ENCODE measurements at places on chromosomes 12 and 14. TPM values are rescaled to one million over a fixed set of nuclear protein-coding genes. Genes with fewer than 3 reads are reported as not detected.

C12orf54 gene
- total RNA-seq = not detected

ZNF385A gene
- 1.3 TPM for total RNA-seq

SPX gene
- 0.36 TPM for total RNA-seq

TRIM9 gene
- total RNA-seq = 0.36 TPM

AQP2 gene
- not detected for total RNA-seq

SLCO1B1 gene
- total RNA-seq = not detected

TRAF3 gene
- 73.6 TPM for total RNA-seq

DNA sequence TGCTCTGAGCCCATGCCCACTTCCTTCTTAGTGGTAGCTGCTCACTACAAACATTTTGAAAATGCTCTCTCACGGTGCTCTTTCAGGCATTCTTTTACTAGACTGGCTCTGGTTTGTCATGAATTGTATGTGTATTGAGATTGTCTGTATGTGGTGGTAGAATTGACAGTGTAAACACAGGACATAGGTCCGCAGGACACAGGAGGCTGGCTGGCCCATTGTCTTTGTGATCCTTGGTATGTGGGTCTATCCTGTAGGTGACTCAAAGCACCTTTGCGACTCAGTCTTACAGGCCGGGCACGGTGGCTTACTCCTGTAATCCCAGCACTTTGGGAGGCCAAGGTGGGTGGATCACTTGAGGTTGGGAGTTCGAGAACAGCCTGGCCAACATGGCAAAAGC, 250.9 kb downstream of the C12orf75 start:
- H3K27ac ChIP-seq = no peak overlapping the region
- peaks cover 8% of the 10 kb centered on the region for H3K27me3 ChIP-seq
- no peaks in the 10 kb centered on the region for H3K36me3 ChIP-seq
- DNase-seq = no peak

GRCh38 chr12:64646318-64646717, 36.0 kb downstream of the RASSF3 start:
- H3K4me1 ChIP-seq = peaks cover 65% of the 10 kb centered on the region
- DNase-seq = no peak
- peaks cover 2% of the 10 kb centered on the region for H3K36me3 ChIP-seq

- no peaks in the 10 kb centered on the region for H3K27me3 ChIP-seq
- peaks cover 9% of the 10 kb centered on the region for H3K4me1 ChIP-seq
- peak overlapping the region; percentile 44 for H3K27ac ChIP-seq
- H3K4me3 ChIP-seq = no peak overlapping the region
- H3K36me3 ChIP-seq = no peaks in the 10 kb centered on the region
Observed at GRCh38 chr12:2683283-2684025, 111.3 kb upstream of the FKBP4 start.

- H3K4me3 ChIP-seq = no peak overlapping the region
- H3K36me3 ChIP-seq = peaks cover 4% of the 10 kb centered on the region
- H3K4me1 ChIP-seq = peaks cover 14% of the 10 kb centered on the region
Observed at GRCh38 chr12:89262855-89263552, 89.3 kb downstream of the DUSP6 start.

DNA sequence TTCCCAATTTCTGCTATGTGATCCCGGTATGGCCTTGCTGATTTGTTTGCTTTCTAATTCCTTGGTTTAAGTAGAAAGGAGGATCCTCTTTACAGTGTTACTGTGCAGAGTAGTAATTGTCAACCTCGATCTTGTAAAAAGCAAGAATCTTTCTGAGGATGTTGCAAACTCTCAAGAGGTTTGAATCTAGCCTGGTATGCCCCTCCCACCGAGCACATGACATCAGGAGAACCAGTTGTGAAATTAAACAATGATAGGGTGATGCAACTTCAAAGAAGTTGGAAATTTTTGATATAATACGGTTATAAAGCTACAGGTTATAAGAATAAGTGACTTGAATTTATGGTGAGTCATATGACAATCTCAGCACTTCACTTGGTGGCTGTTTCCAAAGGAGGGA, 35.0 kb upstream of the FUT8 start:
- no peak for DNase-seq
- H3K4me3 ChIP-seq = no peak overlapping the region
- no peaks in the 10 kb centered on the region for H3K27me3 ChIP-seq
- peaks cover 13% of the 10 kb centered on the region for H3K36me3 ChIP-seq

- peaks cover 25% of the 10 kb centered on the region for H3K27me3 ChIP-seq
- no peaks in the 10 kb centered on the region for H3K36me3 ChIP-seq
- H3K27ac ChIP-seq = no peak overlapping the region
- no peak for DNase-seq
Observed at GRCh38 chr12:130984183-130985058, 30.7 kb downstream of the ADGRD1 start.

DNA sequence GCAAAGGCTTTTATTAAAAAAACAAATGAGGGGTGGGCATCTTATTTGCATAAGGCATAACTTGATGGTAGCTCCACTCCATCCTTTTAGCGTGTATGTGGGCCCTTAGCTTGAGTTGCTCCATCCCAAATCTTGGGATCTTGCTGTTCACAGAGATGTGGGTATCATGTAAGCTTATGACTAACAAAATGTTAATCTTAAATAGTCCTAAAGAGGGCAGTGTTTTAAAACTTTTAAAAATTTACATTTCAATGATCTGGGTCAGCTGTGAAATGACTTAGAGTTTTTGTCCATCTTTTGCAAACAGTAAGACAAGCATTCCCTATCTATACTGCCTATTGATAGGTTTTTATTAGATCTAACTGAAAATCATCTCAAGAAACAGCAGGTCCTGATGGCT, 86.0 kb downstream of the SLCO1A2 start:
- H3K27ac ChIP-seq = no peak overlapping the region
- H3K4me3 ChIP-seq = no peak overlapping the region
- H3K36me3 ChIP-seq = no peaks in the 10 kb centered on the region
- H3K27me3 ChIP-seq = no peaks in the 10 kb centered on the region

DNA sequence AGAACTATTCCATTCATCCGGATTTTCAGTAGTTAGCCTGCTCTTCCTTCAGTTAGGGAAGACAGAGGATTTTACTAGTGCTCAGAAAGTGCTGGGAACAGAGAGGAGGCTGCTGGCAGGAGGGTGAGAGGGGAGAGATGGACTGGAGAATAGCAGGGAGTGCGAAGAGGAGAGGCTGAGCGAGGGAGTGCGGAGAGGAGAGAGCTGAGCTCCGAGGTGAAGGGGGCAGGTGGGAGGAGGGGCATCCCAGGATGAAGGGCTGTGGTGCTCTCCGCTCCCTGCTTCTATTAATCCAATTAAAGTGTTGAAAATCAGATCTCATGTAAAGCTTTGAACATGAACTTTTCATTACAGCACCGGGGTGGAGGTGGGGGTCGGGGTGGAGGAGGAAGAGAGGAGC, 20.4 kb upstream of the SMOC1 start:
- no peaks in the 10 kb centered on the region for H3K4me1 ChIP-seq
- H3K4me3 ChIP-seq = no peak overlapping the region
- H3K27me3 ChIP-seq = peaks cover 8% of the 10 kb centered on the region
- H3K27ac ChIP-seq = no peak overlapping the region
- no peaks in the 10 kb centered on the region for H3K36me3 ChIP-seq
- no peak for DNase-seq

- H3K27me3 ChIP-seq = no peaks in the 10 kb centered on the region
- no peak overlapping the region for H3K27ac ChIP-seq
- H3K36me3 ChIP-seq = peaks cover 4% of the 10 kb centered on the region
- no peak for DNase-seq
- H3K4me3 ChIP-seq = no peak overlapping the region
- H3K4me1 ChIP-seq = peaks cover 15% of the 10 kb centered on the region
Observed at GRCh38 chr12:89261982-89262381, 90.3 kb downstream of the DUSP6 start.

- peaks cover 19% of the 10 kb centered on the region for H3K36me3 ChIP-seq
- H3K4me3 ChIP-seq = no peak overlapping the region
- H3K4me1 ChIP-seq = peaks cover 23% of the 10 kb centered on the region
- DNase-seq = no peak
- H3K27me3 ChIP-seq = no peaks in the 10 kb centered on the region
Observed at GRCh38 chr12:12686472-12686871, 9.5 kb downstream of the GPR19 start.

DNA sequence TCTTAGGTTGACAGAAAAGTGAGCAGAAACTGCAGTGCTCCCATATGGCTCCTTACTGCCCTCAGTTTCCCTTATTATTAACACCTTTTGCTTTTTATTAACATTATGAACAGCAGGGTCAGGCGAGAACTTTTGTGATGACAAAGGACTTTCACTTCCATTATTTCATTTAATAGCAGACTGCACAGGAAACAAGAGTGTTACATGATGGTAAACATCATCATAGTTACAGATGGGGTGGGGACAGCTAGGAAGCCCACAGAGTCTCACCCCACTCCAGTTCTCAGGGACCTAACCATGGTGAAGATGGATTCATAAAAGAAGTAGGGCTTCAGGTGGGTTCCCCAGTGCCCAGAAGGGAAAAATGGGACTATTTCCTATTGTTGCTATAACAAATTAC, 110.1 kb upstream of the PELI2 start:
- peaks cover 20% of the 10 kb centered on the region for H3K4me1 ChIP-seq
- H3K4me3 ChIP-seq = no peak overlapping the region
- H3K36me3 ChIP-seq = no peaks in the 10 kb centered on the region
- no peak overlapping the region for H3K27ac ChIP-seq
- DNase-seq = no peak
- peaks cover 43% of the 10 kb centered on the region for H3K27me3 ChIP-seq

- H3K4me3 ChIP-seq = no peak overlapping the region
- H3K27ac ChIP-seq = no peak overlapping the region
- no peaks in the 10 kb centered on the region for H3K36me3 ChIP-seq
Observed at GRCh38 chr12:114220311-114220710, 185.6 kb downstream of the TBX5 start.

DNA sequence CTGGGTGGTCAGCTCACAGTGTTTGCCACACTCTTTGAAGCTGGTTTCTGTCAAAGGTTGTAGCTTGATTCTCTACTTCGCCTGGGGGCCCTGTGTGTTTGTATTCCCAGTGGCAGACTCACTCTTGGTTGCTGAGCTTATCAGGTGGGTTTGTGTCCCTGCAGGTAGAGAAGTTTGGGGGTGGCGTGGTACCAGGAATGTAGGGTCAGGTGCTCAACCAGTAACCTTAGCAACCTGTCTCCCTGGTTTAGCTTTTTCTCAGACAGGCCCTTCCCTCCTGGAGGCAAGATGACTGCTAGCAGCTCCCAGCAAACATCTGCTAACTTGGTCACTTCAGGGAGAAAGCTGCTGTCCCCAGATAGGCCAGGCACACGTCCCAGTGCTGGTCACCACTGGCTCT, 352.2 kb downstream of the AACS start:
- H3K27ac ChIP-seq = no peak overlapping the region
- no peak for DNase-seq
- H3K4me1 ChIP-seq = no peaks in the 10 kb centered on the region
- H3K27me3 ChIP-seq = no peaks in the 10 kb centered on the region

- H3K4me1 ChIP-seq = peaks cover 9% of the 10 kb centered on the region
- no peak overlapping the region for H3K27ac ChIP-seq
- DNase-seq = no peak
- H3K27me3 ChIP-seq = no peaks in the 10 kb centered on the region
Observed at GRCh38 chr14:77063571-77064171, 34.4 kb upstream of the CIPC start.

DNA sequence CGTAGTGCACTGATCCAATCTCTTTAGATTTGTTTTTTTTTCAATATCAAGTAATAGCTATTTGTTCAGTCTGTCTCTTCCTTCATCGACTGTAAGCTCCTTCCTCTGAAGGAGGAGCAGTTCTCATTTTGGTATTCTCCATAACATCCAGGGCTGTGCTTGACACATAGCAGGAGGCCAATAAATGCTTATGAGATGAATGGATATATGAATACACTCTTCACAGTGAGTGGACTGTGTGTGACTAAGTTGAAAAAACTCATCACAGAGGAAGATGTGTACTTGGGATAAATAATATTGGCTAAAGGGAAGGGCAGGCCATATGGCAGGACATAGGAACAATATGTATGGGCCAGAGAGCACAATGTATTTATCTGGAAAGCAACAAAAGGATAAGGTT, 205.3 kb upstream of the PRICKLE1 start:
- H3K4me3 ChIP-seq = no peak overlapping the region
- H3K4me1 ChIP-seq = no peaks in the 10 kb centered on the region
- no peaks in the 10 kb centered on the region for H3K36me3 ChIP-seq
- H3K27me3 ChIP-seq = no peaks in the 10 kb centered on the region
- H3K27ac ChIP-seq = no peak overlapping the region

DNA sequence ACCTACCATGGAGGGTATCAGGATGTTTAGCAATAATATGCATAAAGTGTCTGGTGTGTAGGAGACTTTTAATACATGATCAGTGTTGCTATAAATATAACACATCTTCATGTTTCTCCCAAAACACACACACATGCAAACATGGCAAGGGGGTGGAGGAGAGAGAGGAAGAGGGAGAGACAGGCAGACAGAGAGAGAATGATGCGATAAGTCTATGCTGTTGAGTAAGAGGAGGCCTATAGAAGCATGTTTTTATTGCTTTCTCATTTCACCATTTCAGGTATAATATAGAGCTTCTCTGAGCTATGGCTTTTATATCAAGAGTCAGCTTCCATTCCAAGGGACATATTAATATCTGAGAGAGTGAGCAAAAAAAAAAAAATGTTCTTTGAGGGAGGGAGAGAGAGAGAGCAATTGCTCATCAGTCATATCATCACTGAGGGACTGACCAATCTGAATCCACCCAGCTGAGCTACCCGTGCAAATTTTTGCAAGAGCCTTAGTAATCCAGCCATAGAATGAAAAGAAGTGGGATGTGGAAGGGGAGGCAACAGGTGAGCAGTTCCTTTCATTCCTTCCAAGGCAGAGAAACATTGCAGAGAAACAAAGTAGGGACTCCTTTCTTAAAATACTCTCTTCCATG, 54.8 kb upstream of the RASSF8 start:
- H3K36me3 ChIP-seq = no peaks in the 10 kb centered on the region
- no peak for DNase-seq
- H3K4me1 ChIP-seq = no peaks in the 10 kb centered on the region
- H3K27me3 ChIP-seq = no peaks in the 10 kb centered on the region
- H3K27ac ChIP-seq = no peak overlapping the region

DNA sequence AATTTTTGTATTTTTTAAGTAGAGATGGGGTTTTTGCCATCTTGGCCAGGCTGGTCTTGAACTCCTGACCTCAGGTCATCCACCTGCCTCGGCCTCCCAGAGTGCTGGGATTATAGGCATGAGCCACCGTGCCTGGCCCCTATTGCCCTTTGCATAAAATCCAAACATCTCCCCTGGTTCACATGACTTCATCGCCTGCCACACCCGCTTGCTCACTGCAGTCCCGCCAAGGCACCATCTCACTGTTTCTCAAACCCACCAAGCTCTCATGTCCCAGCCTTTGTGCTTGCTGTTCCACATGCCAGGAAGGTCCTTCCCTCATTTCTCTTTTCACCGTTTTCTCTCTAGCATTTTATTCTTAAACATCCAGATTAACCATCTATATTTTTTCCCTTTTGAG, 9.7 kb downstream of the RHOF start:
- H3K27ac ChIP-seq = peak overlapping the region; percentile 96
- H3K27me3 ChIP-seq = no peaks in the 10 kb centered on the region

GRCh38 chr12:79881351-79881750, 53.5 kb downstream of the PPP1R12A start:
- H3K4me1 ChIP-seq = peaks cover 62% of the 10 kb centered on the region
- no peaks in the 10 kb centered on the region for H3K27me3 ChIP-seq
- H3K27ac ChIP-seq = peak overlapping the region; percentile 30
- peaks cover 15% of the 10 kb centered on the region for H3K36me3 ChIP-seq

GRCh38 chr14:104288272-104288671, 149.9 kb downstream of the KIF26A start:
- H3K4me3 ChIP-seq = no peak overlapping the region
- no peak for DNase-seq
- H3K4me1 ChIP-seq = no peaks in the 10 kb centered on the region
- H3K27ac ChIP-seq = no peak overlapping the region
- H3K27me3 ChIP-seq = no peaks in the 10 kb centered on the region

All from activated CD4-positive, alpha-beta memory T cell treated with anti-CD3 and anti-CD28 coated beads for 36 hours (primary cell).